HFF-Myc (cell line): ENCODE measurements at places on chromosomes 13 and 19.

DNA sequence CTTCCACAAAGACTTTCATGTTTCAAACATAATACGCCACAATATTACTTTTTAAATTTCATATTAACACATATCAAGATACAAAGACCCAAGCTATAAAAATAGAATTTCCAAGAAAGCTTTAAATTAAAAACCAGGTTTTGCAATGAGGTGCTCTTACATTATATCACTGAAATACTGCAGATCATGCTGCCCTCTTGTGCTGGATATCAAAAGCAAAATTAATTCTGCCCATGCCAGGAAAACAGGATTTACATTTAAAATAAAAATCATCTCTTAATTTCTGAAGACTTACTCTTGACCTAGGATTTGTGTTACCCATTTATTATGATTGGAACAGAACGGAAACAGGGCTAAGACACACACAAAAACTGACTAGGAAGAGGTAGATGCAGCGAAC, 145.0 kb downstream of the ABCC4 start:
- no peak for DNase-seq

DNA sequence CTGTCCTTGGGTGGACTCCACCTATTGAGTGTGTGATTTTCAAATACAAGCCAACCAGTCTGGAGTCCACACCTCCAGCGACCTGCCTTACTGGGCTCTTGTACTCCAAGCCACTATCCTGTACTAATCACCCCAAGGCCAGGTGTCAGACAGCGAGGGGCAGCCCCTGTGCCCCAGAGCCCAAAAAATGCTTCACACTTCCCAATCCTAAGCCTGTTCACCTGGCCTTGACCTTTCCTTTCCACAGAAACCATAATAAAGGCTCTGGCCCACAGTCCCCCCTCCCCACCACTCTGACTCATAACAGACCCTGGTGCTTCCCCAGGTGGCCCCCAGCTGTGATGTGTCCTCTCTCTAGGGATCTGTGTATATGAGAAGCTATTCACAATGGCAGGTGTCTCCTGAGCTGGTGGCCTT, 3.9 kb downstream of the CD209 start:
- DNase-seq: no peak

- DNase-seq: no peak
These were observed 378.0 kb downstream of the UQCRFS1 start for GRCh38 chr19:28834996-28835395.

- DNase-seq: no peak
These were observed 43.2 kb downstream of the KLF12 start for GRCh38 chr13:74090869-74091605.

DNA sequence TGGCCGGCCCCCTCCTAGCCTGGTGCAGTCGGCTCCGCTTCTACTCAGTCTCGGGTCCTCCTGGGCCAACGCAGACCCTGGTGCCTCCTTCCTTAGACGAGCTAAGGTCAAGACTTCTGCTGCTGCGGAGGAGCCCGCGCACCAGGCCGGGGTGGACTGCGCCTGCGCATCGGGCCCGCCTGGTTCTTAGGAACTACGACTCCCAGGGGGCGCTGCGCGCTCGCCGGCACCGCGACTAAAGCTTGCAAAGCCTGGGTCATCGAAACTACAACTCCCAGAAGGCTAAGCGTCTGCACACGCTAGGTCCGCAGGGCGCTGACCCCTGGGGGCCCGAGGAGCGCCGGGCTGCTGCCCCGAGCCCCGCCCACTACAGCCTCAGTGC, at the start of gene ZNF835:
Gene ZNF835 (minus strand): TSS at position 145 of the 382 bp plus-strand sequence. CDS start 6,559 bp downstream, outside the sequence.
- DNase-seq: no peak

DNA sequence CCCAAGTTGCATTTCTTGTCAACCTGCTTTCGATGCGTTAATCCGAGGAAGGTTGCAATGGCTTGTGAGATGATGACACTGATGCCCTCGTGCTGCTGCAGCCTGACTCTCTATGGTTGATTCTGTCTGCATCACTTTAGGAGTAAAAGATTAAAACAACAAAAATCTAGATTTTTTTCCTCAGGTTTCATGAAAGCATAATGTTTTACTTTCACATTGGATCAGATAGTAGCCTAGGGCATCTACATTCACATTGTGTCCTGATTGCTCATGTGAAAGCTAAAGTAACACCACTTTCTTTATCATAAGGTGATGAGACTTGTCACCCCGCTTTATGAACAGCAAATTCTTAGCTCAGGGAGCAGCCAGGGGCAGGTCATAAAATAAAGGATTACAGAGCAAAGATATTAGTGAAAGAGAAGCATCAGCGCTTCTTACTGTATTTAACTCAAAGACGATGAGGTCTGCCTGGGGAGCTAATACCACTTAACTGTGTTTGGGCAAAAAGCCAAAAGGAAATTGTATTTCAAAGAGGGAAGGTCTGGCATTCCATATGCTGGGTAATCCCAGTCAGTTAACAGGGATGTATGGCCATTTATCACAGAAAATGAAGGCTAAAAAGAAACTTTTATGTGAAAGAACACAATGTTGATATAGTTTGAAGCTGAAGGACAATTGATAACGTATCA, 270.5 kb downstream of the GPC6 start:
- DNase-seq: no peak

- no peak for DNase-seq
These were observed 494.0 kb downstream of the LIG4 start for GRCh38 chr13:107721125-107721869.

- DNase-seq: no peak
These were observed 96.1 kb upstream of the UQCRFS1 start for GRCh38 chr19:29308977-29309590.
